ENCODE measurements at places on chromosomes 11 and 22.

- no peak for DNase-seq
Observed at GRCh38 chr11:134691985-134692384, 279.9 kb upstream of the B3GAT1 start.

GRCh38 chr11:121236115-121237001 lies 56.2 kb upstream of the SC5D start:
- DNase-seq, result no peak

- DNase-seq, result no peak
Observed at GRCh38 chr11:105005451-105005845, 17.5 kb downstream of the CASP5 start.

DNA sequence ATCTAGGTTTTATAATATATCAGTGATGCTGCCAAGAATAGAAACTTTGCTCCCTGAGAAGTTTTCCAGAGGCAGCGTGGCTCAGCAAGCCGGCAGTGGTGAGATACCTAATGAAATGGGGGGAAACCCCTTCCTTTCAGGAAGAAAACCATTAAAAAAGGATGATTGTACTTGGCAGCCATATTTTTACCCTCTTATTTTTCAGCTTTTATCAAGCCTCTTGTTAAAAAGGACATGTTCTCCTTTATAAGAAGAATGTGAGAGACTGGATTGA lies 9.0 kb upstream of the ME3 start:
- DNase-seq, result no peak

DNA sequence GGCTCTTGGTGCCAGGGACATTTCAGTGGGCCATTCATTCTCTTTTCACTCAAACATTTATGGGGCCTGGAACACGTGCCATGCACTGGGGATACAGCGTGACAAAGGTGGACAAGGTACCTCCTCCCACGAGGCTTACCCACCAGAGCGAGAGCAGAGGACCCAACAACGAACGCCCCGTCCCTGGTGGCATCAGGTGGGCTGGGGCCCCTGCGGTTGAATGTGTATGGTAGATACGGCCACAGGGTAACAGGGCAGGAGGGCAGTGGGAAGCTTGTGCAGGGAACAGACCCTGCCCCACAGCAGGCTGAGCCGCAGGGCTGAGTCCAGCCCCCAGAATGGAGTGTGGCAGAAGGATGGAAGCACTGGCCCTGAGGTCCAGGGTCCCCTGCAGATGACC lies 81.1 kb downstream of the LRRC32 start:
- no peak for DNase-seq

DNA sequence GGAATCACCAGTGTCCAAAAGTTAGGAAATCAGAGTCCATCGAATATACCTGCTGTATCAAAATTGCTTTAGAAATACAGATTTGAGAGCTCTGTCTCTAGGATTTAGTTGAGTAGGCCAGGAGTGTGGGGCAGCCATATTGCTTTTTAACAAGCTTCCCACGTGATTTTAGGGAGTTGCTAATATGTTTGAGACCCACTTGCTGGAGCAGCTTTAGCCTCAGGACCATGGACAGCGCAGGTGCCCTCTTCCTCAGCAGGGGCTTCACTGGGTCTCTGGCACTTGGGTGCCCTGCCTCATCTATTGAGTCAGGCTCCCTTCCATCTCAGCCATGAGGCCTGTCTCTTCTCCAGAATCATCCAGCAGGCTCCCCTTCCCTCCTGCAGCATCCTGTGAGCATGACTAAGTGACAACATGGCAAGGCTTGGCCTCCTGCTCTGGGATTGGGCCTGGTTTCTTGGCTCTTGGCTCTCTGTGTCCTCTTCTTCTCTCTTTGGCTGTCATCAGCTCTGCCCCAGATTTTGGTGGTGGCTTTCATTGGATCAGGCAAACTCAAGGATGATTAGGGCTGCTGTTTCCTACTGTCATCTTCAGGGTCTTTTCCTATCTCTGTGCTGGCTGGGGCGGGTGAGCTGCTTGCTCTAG lies 70.0 kb downstream of the SGSM1 start:
- DNase-seq, result no peak

DNA sequence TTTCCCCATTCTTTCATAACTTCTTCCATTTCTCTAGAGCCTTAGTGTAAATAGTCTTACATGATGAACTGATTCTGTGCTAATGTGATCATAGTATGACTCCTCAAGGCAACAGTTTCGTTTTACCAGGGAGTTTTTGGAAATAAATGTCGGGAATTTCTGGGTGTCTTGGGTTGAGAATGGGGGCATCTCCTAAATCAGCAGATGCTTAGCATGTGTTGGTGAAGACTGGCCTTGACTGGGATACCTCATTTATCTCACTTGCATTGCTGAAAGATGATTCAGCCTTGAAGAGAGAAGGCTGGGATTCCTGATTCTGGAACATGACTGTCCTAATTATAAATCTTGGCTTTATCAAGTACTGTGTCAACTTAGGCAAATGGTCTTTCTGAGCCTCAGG lies 115.7 kb upstream of the C11orf87 start:
- DNase-seq, result no peak

GRCh38 chr11:20652150-20652806 lies 17.1 kb upstream of the NELL1 start:
- DNase-seq, result no peak

- DNase-seq, result no peak
Observed at GRCh38 chr11:102345904-102346303, 1.1 kb upstream of the BIRC2 start.

- DNase-seq, result peak; percentile 57
Observed at GRCh38 chr11:17991783-17992433, 20.9 kb downstream of the SERGEF start.

GRCh38 chr22:46071451-46072109 lies 78.7 kb upstream of the PPARA start:
- peak; percentile 67 for DNase-seq

DNA sequence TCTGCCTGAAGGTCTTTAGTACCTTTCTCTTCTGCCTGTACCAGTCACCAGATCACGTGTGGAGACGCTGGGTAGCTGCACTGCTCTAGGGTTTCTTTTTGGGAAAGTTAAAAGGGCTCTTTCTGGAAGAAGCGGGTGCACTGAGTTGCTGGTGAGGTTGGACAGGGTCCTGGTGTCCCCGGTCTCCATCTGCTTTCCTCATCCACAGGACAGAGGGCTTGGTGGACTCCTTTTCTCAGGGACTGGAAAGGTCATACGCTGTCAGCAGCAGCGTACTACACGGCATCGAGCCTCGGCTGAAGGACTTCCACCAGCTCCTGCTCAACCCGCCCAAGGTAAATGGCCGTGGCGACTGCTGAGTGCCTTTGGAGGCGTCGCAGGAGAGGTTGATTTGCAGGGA lies 52.8 kb downstream of the SBF1 start:
- DNase-seq, result no peak

GRCh38 chr22:33880986-33881385 lies 39.3 kb downstream of the LARGE1 start:
- no peak for DNase-seq

GRCh38 chr11:15519124-15519791 lies 404.5 kb downstream of the INSC start:
- no peak for DNase-seq

GRCh38 chr11:118921929-118922744 lies 3.6 kb downstream of the BCL9L start:
- no peak for DNase-seq

GRCh38 chr11:57358543-57358961 lies 20.4 kb downstream of the P2RX3 start:
- DNase-seq, result no peak

DNA sequence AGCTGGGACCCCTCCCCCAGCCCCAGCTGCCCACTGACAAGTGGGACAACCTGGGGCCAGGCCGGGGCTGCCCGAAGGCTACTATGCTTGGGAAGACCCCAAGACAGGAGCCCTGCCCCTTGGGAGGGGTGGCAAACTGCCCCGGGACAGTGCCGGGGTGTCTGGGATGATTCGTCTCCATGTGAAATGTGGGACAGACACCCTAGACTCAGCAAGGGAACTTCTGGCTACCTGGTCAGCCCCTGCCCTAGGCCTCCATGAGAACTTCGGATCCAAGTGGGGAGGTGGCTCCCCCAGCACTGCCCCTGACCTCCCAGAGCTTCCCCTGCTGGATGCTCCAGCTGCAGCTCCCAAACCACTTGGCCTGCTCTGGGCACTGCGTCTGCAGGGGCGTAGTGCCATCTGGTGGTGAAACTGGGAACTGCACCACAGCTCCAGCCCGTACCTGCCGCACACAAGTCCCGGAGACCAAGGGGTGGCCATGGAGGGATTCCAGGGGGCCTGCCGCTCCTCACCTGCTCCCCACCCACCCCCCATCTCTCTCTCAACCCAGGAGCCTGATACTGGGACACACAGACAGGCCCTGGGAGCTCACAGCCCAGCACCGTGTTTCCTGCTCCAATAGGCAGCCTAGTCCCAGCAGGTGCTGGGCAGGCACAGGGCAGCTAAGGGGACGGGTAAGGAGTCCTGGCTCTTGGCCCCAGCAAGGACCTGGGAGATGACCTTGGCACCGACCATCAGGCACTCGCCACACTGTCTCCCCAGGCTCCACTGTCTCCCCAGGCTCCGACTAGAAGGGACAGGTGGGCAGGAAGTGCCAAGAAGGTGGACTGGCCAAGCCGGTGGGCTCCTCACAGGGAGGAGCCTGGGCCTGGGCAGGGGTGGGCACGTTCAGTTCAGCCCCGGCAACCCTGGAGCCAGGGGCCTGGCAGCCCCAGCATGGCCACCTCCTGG lies 194.1 kb downstream of the IGLL1 start:
- peak; percentile 25 for DNase-seq

- no peak for DNase-seq
Observed at GRCh38 chr11:47946682-47947559, 33.4 kb upstream of the PTPRJ start.

GRCh38 chr11:93394488-93394887 lies 63.9 kb downstream of the DEUP1 start:
- DNase-seq, result no peak

- no peak for DNase-seq
Observed at GRCh38 chr11:87265979-87266378, 228.2 kb downstream of the TMEM135 start.

GRCh38 chr22:46004105-46004866 lies 27.3 kb upstream of the WNT7B start:
- no peak for DNase-seq

GRCh38 chr11:10942620-10943019 lies 84.8 kb upstream of the ZBED5 start:
- DNase-seq, result no peak

- no peak for DNase-seq
Observed at GRCh38 chr11:112315057-112315720, 54.5 kb upstream of the PLET1 start.

- no peak for DNase-seq
Observed at GRCh38 chr11:13974631-13975030, 12.1 kb downstream of the SPON1 start.

DNA sequence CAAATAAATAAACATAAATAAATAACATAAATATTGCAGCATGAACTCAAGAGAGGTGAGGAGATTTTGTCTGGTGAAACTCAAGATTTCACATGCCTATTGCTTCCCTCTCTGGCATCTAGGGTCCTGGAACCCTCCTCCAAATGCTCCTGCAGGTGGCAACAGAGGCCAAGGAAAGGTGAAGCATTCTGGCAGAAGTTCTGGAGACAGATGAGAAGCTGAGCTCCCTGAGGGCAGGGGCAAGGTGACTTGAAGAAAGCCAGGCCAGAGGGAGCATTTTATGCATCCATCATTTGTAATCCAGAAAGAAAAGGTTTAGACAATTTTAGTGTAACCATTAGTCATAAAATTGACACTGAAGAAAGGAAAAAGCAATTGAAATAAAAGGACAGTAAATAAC lies 64.9 kb downstream of the ENDOD1 start:
- peak; percentile 4 for DNase-seq

GRCh38 chr11:66278363-66279091 lies 552 bp downstream of the CNIH2 start:
- DNase-seq, result no peak

GRCh38 chr11:1148752-1149180 lies 9.0 kb upstream of the MUC5AC start:
- DNase-seq, result no peak
